ENCODE measurements at places on chromosomes 4 and X.

DNA sequence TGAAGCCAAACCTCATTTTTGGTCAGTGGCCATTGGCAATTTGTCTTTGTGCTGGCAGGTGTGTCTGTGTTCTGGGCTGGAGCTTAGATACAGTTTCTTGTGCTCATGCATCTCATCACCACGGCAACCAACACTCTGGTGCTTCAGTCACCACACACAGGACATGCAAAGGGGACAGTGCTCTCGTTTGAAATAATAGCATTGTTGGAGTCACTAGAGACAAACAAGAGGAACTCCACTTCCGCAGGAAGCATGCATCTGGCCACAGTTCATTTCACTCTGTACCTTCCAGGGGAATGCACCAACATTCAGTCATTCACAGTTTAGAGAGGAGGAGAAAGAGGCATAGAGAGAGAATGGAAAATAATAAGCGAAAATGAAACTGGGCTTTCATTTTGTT is 267.4 kb downstream of the ANK2 start:
- DNase-seq = no peak

DNA sequence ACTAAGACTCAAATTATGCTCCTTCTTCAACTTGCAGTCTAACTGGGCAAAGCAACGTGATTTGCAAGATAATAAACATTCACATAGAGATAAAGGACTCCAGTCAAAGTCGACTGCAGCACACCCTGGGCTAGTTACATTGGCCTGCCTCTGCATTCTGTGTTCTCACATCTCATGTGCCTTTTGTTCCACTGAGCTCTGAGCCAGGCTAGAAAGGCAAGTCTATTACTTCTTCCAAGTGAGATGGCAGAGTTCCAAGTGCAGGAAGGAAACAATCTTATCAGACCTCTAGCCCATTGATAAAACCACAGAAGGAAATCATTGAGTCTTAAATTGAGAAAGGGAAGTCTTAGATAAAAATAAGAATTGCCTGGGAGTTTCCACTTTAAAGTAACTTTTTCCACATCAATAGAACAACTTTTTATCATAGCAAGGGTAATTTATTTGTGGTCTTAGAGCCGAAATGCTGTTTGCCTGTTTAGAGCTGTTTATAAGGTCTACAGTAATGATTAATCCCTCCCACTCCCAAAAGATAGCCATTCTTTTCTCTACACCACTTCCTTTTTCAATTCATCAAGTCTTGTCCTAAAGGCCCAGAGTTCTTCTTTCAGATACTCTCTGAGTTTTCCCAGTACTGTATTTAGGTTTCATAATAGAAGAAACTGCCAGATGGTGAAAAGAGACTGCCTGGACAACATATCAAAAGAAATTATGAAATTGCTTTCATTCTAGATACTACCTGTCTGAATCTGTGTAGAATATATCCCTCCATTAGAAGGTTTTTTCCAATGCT is 200.2 kb downstream of the GUCY2F start:
- DNase-seq = peak; percentile 76

GRCh38 chrX:71236836-71237235 is 13.8 kb downstream of the GJB1 start:
- peak; percentile 10 for DNase-seq

- DNase-seq = no peak
These were observed 8.8 kb downstream of the PLA2G12A start for GRCh38 chr4:109721033-109721432.

DNA sequence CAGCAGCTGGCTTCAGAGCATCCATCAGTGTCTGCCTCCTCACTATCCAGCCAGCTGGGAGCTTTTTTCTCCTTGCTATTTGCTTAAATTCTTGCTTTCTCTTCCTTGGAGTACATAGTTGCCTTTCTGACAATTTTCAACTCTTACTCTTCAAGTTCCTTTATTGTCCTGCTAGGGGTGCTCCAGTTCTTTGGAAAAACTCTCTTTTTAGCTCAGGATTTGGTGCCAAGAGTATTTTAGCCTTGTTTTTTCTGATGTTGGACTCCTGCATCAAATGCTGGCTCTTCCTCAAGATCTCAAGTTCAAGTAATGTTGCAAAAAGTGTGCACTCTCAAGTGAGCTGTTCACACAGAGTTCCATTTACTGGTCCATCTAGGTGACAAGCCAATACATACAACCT is 126.4 kb downstream of the KDR start:
- DNase-seq = peak; percentile 76

DNA sequence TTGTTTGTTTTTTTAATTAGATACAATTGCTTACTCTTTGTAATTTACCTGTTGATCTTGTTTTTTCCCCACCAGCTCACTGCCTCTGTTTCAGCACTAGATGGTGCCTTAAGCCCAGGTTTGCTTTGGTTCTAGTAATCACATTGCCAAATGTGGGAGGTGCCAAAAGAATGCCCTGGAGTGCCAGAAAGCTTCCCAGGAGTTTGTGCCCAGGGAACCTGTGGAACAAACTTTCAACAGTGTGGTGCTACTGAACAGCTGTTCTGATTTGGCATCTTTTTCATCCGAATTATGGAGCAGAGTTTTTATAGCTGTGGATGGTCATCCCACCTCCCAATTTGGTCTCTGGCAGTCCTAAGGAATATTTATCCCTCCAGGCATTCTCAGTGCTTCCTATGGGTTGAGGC is 1000.7 kb downstream of the STIM2 start:
- peak; percentile 27 for DNase-seq

DNA sequence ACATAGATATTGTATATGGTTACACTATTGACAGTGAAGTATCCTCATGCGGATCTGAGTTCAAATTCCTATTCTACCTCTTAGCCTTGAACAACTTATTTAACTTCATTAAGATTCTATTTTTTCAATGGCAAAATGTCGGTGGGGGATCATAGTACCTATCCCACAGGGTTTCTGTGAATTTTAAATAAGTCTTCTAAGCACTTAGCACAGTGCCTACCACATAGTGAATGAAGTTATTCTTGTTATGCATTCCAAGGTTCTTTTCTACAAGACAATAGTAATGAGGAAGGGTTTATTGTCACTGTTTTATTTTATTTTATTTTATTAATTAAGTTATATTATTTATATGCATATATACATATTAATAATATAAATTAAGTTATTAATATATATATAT is 8.8 kb upstream of the ENAM start:
- DNase-seq = no peak

GRCh38 chr4:6577409-6577808 is 2.4 kb downstream of the MAN2B2 start:
- DNase-seq = no peak

DNA sequence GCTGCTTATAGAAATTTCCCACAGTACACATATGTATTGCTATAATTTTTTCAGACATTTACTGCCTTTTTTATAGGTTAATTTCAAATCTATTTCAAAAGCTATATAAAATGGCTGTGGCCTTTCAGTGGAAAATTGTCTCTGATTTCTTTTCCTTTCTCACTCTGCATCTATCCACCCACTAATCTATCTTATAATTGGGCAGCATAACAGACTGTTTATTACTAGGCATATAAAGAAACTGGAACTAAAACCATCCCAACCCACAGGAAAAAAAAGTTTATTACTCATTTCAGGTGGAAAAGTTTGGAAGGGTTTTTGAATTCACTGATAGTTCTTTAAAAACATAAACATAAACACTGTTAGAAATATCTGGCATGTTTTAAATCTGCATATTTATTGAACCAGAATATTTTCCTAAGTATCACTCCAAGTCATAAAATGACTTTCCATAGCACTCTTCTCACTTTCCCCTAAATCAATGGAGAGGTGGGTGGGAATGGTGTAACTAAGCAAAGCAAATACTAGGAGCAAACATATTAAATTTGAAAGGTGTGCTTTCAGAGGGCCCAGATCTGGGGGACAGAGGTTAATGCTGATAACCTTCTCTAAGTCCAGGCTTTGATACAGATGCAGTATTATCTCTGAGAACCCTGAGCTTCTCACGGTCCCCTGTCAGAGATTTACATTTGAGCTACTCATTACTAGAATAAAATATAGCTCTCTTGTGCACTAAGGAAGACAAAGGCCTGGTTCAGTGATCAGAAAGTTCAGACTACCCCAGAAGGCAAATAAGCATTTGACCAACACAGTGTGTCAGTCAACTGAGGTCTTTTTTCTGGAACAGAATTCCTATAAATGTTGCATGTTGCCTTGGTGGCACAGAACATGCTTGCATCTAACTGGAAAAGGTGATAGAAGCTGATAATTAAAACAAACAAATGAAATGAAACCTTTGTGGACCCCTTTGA is 328.3 kb downstream of the UNC5C start:
- no peak for DNase-seq
